Urothelium cell line (cell line): ENCODE measurements at places on chromosomes 1 and 21.
A peak's percentile ranks its signal among the peaks of the same experiment; 100 is the strongest.

DNA sequence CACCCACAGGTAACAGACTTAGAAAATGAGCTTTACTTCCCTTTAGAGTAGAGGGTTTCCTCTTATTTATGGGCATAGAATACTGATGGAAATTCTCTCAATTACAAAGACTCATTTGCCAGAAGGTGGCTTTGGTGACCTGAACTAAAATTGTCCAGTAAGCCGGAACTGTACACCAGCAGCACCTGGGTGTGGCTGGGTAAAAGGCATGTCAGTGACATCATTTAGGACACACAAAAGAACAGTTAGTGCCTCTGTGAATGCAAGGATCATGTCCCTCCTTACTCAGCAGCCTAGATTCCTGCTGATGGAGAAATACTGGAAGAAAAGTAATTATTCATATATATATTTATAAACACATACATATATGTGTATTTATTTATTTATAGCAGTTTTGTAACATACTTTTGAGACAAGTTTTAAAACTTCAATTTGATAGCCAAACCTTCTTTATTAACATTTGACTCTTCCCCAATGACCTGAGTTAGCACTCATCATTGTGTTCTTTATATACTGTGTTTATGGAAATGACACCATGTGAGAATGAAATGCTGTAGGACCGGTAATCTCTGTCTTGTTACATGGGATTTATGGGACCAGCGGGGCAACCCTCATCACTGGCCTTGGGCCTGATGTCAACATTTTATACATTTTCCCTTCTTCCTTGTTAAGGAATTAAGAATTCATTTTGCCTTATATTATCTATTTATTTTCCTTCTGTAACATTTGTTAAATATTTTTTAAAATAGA lies 274.4 kb downstream of the BRINP2 start:
- no peak for DNase-seq

DNA sequence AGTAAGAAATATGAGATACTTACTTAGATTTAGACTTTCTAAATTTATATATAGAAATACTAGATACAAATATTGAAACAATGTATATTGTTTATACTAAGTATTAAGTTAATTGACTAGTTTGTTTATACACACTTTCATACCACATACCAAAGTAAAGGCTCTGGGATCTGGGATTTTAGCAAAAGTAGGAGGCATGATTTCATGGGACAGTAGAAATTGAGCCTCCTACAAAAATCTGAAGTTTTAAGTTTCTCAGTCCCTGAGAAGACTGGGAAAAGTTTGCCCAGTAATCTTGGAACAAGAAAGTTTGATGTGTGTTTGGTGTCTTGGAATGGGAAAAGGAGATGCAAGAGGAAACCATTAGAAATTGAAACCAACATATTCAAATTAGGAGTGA lies 30.9 kb downstream of the KCTD3 start:
- DNase-seq, result no peak

GRCh38 chr21:46038871-46039397 lies 57.4 kb downstream of the COL6A1 start:
- peak; percentile 82 for DNase-seq

DNA sequence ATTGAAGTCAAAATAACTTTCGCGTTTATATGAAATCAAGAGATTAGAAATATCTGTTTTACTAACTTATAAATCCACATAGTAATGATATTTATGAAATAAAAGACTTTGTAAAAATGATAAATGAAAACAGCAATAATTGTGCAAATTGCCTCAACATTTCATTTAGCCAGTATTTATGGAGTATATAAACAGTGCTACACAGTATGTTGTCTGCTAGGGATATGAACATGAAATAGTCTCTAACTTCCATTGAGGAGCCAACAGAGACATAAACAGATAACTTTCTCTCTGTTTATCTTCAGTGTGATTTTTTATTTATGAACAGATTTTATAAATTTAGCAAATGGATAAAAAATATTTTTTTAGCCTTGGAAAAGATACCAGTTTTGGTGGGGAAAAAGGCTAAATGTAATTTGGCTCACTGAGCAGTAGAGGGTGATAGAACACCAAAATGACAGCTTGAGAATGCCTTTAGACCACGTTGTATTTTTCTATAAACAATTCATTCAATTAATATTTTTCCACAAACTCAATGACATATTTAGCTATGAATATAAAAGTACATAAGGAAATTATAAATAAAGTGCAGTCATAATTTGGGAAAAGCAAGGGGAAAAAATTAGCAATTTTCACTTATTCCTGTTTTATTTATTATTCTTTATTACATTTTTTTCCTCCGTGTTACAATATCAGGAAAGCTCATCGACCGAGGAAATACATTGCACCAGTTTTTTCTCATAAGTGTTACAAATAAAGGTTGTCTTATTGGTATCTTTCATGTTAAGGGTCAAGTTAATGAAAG lies 47.5 kb upstream of the EEIG2 start:
- peak; percentile 25 for DNase-seq

GRCh38 chr21:31413698-31414097 lies 69.6 kb upstream of the TIAM1 start:
- DNase-seq, result no peak

GRCh38 chr1:18991585-18991984 lies 35.1 kb upstream of the IFFO2 start:
- no peak for DNase-seq

GRCh38 chr1:171460018-171460620 lies 25.2 kb upstream of the PRRC2C start:
- no peak for DNase-seq

- DNase-seq, result no peak
Measured at GRCh38 chr1:7255303-7256058, 470.2 kb downstream of the CAMTA1 start.

- DNase-seq, result no peak
Measured at GRCh38 chr1:228765168-228765946, 30.1 kb downstream of the RHOU start.

GRCh38 chr21:42799516-42799915 lies 79.8 kb downstream of the WDR4 start:
- DNase-seq, result no peak

- no peak for DNase-seq
Measured at GRCh38 chr1:14835725-14836124, 237.2 kb downstream of the KAZN start.

- peak; percentile 52 for DNase-seq
Measured at GRCh38 chr1:7616076-7616832, 154.8 kb upstream of the VAMP3 start.

DNA sequence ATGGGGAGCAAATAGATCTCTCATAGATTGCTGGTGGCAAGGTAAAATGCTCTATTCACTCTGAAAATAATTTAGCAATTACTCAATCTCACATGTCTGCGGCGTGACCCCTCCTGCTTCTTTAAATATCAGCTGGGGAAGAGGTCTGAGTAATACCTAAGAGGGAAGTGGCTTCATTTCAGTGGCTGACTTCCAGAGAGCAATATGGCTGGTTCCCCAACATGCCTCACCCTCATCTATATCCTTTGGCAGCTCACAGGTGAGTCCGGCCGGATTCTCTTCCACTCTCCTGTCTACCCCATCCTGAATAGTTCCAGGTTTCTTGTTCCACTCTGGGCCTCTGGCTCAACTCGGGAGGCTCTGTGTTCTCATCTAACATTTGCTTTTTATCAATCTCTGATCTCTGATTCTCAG lies at the start of gene SLAMF7:
Gene SLAMF7, plus strand, starts transcription at position 150 of the 414 bp plus-strand sequence. Its CDS starts 55 bp downstream, at position 205.
- peak; percentile 54 for DNase-seq

- DNase-seq, result no peak
Measured at GRCh38 chr1:186905561-186905960, 76.8 kb downstream of the PLA2G4A start.
